ENCODE measurements at places on chromosomes 7 and 10.

GRCh38 chr7:4631380-4632179, 50.5 kb upstream of the FOXK1 start:
- peak; percentile 81 for DNase-seq

GRCh38 chr10:43190775-43191174, 52.5 kb downstream of the CSGALNACT2 start:
- DNase-seq: no peak

GRCh38 chr10:121681997-121682687, 83.9 kb upstream of the FGFR2 start:
- DNase-seq: no peak

DNA sequence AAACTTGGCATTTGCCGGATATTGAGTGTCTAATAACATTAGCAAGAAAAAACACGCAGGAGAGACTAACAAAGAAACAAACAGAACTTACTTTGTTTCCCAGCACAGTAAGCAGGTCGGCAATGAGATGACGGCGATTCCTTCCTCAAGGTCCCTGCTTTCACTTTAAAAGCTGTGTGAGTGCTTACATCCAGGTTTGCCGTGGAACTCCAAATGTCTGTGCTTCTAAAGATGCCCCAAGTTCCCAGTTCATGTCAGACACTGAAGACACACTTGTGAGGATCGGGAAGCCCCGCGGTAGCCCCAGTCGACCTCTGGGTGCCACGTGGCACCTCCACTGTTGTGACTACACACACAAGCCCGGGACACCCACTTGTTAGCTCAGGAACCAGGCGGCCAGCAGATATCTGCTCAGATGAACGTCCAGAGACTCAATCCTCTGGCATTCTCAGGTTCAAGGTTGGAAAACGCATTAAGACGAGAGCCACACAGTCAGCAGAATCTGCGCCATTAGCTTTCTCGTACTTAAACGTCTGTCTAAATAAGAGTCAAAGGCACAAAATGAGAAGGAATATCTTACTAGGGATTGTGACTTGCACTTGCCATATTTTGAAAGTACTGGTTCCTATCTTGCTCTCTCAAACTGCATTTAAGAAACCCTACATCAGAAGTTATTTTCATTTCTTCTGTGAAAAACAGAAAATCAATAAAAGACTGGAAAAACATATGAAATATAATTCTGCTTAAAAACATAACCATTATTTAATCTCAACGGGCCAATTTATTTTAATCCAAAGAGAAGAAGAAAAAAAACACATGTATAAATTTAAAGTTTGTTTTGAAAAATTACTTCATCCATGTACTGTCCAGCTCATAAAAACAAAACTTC, 207.6 kb upstream of the KLF14 start:
- peak; percentile 60 for DNase-seq

DNA sequence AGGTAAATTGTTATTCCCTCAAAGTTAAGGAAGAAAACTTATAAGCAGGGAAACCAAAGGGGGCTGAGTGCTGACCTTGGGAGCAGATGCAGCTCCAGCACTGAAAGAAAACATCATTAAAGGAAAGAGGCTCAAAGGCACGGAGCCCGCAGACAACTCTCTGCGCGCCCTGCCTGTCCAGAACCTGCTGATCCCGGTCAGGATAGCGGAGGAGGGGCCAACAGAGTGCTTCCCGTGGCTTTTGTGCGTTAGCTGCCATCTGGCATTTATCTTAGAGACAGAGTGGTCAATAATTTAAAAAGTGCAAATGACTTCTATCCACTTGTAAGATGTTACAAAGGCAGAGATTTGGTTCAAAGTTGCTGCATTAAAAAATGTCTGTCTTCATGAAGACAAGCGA, 162.1 kb downstream of the FANK1 start:
- DNase-seq: no peak

GRCh38 chr7:1695800-1696454, 25.9 kb downstream of the ELFN1 start:
- no peak for DNase-seq

DNA sequence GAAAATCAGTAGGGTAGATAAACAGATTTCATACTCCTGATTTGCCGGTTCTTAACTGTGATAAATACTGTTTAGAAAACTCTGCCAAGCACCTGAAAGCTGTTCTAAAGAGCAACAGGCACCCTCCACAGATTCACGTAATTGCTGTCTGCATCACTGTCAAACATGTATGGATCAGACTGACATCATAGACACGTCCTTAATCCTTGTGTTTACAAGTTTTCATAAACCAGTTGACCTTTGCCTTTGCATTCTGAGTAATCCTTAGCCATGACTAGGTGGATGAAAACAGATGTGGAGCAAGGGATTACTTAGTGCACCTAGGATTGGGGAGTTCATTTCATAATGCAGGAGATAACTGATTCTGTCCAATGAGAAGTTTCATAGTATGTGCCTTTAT, 41.6 kb downstream of the SLC39A12 start:
- DNase-seq: no peak

DNA sequence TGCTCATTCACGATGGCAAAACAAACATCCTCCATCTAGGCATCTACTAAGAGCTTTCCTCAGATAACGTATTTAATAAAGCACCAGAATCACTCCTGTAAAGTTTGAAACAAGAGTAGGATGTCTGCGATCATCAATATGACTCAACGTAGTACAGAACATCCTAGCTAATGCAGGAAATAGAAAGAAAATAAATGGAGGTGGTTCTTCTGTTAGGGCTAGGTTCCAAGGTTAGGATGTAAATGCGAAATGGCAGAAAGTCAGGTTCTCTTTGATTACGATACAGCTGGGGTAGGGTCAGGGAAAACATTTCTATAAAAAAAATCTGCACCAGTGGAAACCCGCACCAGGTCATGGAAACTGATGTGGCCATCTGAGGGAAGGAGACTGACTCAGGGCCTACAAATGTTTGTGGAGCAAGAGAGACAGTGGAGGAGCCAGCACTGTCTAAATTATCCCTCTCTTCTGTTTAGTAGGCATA, 29.1 kb downstream of the CCDC6 start:
- no peak for DNase-seq

DNA sequence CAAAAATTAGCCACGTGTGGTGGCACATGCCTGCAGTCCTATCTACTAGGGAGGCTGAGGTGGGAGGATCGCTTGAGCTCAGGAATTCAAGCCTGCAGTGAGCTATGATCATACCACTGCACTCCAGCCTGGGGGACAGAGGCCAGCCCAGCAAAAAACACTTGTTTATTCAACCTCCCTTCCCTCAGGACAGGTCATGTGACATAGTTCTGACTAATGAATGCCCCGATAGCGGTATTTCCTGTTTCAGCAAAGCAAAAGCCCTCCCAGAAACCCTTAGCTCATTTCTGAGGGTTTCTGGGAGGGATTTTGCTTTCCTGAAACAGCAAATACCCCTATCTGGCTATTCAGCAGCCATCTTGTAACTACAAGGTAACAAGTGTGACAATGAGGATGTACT, 157.1 kb downstream of the GATA3 start:
- no peak for DNase-seq

- DNase-seq: peak; percentile 88
These were observed 190.9 kb downstream of the REEP3 start for GRCh38 chr10:63711867-63712716.

DNA sequence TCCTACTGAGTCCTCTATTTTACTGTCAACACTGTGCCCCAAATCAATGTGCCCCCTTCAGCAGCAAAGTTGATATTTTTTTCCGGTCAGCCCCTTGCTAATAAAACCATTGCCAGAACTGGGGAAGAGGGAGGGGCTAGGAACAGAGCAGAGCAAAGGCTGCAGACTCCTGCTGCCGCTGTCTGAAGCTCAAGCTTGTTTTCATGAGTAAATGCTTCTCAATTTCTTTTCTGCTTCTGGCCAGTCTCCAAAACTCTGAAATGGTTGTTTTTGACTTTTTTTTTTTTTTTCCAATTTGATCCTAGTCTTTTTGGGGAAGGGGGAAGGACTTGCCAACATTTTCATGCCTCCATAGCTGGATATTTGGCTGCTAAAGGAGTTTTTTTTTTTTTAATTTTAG, 26.7 kb upstream of the PROSER2 start:
- no peak for DNase-seq

DNA sequence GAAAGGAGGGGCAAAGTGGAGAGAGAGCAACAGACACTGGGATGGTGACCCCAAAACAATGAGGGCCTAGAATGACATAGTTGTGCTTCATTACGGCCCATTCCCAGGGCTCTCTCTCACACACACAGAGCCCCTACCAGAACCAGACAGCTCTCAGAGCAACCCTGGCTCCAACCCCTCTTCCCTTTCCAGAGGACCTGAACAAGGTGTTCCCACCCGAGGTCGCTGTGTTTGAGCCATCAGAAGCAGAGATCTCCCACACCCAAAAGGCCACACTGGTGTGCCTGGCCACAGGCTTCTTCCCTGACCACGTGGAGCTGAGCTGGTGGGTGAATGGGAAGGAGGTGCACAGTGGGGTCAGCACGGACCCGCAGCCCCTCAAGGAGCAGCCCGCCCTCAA, 20.7 kb downstream of the PRSS2 start:
- peak; percentile 7 for DNase-seq

GRCh38 chr10:97943294-97943693, 87.1 kb downstream of the CRTAC1 start:
- no peak for DNase-seq

DNA sequence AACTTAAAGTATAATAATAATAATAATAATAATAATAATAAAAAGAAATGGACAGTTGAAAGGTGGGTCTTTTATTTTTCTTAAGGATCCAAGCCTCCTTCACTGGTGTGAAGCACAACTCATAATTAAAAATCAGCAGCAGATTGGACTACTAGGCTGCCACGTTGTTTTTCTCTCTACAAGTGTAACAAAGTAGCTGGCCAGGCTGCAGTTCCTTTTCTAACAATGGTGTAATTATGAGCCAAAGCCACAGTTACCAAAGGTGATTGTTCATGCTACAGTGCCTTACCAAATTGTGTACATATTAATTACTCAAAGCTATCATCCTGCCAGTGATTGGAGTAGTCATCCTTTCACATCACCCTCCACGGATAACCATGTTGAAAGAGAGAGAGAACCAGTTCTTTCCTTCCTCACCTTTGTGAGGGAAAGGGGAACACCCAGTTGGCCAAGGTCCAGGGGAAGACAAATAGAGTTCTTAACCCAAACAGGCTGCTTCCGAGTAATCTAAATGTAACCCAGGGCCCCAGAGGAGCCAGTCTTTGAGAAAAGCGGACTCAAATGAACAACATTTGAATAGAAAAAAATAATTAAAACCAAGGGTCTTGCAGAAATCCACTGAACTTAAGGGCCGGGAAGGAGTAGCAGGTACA, 86.3 kb upstream of the NPS start:
- DNase-seq: no peak

DNA sequence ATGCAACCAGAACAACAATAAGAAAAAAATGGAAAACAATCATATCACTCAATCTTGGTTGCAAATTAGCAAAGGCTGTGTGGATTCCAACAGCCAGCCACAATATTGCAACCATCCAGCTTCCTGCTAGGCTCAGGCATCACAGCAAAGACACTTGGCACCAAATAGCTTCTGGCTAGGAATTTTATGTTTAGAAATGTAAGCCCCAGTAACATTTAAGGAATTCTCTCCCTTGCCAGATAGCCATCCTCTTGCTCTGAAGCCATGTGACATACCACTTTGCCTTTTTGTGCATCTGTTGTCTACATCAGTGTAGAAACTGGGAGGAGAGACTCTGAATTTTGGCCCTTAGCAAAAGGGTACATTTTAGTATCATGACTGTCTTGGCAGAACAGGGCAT, 22.2 kb downstream of the MKX start:
- DNase-seq: no peak

- peak; percentile 41 for DNase-seq
These were observed 7.7 kb downstream of the CHPF2 start for GRCh38 chr7:151239837-151240459.

- DNase-seq: no peak
These were observed 5.2 kb upstream of the MOGAT3 start for GRCh38 chr7:101205901-101206664.

- DNase-seq: no peak
These were observed 31.5 kb upstream of the NRP1 start for GRCh38 chr10:33365871-33366411.

- no peak for DNase-seq
These were observed 17.8 kb upstream of the CLDN4 start for GRCh38 chr7:73812996-73813395.

- DNase-seq: no peak
These were observed 3.2 kb downstream of the SLC4A2 start for GRCh38 chr7:151062399-151063211.

DNA sequence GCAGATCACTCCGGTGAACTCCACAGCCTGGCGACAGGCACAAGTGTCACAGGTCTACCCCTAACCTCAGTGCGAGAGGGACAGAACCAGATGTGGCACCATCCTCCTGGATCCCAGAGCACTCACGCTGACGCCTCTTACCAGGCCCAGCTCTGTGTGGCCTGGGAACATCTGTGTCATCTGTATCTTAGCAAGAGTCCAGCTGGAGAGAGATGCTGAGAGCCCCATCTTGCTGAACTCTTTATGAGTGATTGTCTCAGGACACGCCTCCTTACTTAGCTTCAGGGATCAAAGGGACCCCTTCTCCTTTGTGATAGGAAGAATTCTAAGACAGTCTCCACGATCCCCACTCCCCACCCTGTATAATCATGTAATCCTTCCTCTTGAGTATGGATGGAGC, 10.0 kb upstream of the PROSER2 start:
- DNase-seq: no peak

GRCh38 chr7:148589640-148590039, 926 bp upstream of the C7orf33 start:
- DNase-seq: no peak

GRCh38 chr10:21243748-21244257, 281.7 kb downstream of the SKIDA1 start:
- no peak for DNase-seq

DNA sequence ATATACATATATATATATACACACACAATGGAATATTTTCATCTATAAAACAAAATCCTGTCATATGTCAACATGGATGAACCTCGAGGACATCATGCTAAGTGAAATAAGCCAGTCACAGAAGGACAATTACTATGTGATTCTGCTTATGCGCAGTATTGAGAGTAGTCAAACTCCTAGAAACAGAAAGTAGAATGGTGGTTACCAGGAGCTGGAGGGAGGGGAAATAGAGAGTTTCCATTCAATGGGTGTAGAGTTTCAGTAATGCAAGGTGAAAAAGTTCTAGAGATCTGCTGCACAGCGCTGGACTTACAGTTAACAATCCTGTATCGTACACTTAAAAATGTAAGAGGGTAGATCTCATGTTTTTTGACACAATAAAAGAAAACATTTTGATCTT, 181.9 kb downstream of the CDCA7L start:
- DNase-seq: no peak

DNA sequence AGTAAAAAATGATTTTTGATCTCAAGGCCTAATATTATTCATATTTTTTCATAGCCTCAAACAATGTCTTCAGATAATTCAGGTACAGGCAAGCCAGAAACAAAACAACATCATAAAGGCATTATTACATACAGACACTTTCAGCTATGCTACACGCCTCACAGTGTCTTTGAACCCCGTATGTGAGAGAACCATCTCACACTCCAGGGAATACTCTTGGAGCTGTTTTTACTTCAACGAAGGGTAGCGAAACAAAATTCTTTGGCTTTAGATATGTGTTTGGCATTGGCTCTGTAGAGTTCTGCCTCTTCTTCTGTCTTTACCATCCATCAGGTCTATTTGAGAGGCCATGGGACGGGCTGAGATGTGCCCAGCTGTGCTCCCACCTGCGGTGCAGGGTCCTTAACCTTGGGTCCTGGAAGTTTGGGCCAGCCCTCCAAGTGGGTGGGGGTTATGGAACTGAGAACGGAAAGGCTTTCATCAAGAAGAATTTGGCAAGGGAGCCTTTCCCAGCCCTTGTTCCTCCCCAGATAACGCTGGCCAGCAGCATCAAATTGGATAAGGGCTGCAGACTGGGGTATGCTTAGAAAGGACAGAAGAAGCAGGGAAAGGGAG, 276.9 kb downstream of the TCF7L2 start:
- no peak for DNase-seq

- no peak for DNase-seq
These were observed 1255.7 kb upstream of the LRRTM3 start for GRCh38 chr10:65670087-65670486.
